ENCODE measurements at places on chromosomes 3 and 15.

DNA sequence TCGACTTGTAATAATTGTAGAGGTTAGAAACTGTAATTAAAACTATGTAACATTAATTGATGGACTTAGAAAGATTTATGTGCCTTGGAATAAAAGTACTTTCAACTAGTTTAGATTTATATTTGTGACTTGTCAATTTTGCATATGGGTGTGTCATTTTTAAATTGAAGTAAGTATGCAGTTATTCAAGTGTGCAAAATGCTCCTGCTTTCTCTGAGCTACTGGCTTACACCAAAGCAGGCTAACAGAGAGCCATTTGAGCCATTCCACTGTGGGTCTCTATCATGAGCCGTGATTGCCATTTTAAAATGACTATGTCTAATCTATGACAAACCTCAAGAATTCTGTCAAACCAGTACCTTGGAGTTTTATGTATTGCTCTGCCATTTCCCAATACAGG, 345.0 kb upstream of the MDFIC2 start:
- no peak for DNase-seq

GRCh38 chr3:67578416-67578815, 76.0 kb downstream of the SUCLG2 start:
- no peak for DNase-seq

DNA sequence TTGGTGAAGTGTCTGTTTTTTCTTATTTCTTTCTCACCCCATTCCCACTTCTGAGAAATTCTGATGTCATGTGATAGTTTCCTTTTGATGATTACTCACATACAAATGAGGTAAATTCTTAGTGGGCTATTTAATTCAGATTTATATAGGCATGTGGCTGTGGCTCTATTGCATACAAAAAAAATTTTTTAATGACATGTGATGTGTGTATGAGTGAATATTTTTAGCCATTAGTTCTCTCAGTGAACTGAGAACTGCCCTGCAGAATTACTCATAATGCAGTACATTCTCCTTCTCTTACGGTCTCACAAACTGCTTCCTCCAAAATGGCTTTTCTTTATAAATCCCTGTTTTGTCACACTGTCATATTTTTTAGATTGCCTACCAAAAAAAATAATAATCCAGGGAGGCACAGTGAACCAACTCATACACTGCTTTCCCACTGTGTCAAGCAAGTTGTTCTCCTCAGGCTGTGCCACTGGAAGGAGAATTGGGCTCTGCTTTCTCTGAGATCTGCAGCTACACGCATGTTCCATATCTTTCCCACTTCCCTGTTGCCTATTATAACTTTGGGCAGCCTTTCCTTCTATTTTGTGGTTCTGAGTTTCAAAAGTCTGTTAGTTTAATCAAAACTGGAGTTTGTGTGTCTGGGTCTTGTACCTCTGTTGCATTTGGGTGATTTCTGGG, 415.7 kb upstream of the THBS1 start:
- no peak for DNase-seq

- DNase-seq = no peak
Observed at GRCh38 chr3:61877359-61878138, 316.2 kb downstream of the PTPRG start.

- DNase-seq = no peak
Observed at GRCh38 chr15:75775296-75776064, 62.8 kb upstream of the CSPG4 start.

DNA sequence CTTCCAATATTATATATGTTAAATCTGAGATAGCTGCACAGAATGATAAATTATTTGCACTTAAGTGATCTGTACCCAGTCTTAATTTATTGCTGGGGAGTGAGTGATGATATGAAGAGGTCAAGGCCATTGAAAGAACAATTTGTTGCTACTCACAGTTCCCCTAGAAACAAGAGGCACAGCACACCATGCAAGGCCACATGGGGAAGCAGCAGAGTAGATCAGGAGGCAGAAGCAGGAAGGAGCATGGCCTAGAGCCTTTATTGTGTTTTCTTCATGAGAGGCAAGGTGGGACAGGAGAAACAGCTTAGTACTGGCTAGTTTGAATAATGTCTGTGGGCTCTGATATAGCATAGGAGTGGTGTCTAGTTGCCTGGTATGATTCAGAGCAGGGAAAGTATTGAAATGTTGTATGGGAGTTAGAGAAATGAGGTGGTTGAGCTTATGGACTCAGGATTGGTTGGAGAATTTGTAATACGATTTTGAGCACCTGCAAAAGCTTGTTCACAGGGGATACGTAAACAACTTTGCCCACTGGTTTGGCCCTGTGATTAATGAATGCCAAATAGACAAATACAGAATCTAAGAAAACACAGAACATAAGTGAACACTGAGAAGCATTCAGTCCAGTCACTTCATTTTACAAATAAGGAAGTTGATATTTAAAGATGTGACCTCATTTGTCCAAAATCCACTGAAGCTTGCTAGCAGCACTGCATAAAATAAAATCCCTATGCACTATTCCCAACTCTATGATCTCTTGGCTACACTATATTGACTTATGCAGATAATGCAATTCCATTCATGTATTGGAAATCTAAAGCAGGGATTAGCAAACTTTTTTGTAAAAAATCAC, 71.7 kb downstream of the TMCO5A start:
- DNase-seq = no peak
